Aorta (tissue), 5 donors: ENCODE measurements at places on chromosomes 16 and 17. TPM values are rescaled to one million over a fixed set of nuclear protein-coding genes. Genes with fewer than 3 reads are reported as not detected.

- no peak overlapping the region for H3K27ac ChIP-seq
Observed at GRCh38 chr17:82527898-82528297, 8.4 kb downstream of the FOXK2 start.

DNA sequence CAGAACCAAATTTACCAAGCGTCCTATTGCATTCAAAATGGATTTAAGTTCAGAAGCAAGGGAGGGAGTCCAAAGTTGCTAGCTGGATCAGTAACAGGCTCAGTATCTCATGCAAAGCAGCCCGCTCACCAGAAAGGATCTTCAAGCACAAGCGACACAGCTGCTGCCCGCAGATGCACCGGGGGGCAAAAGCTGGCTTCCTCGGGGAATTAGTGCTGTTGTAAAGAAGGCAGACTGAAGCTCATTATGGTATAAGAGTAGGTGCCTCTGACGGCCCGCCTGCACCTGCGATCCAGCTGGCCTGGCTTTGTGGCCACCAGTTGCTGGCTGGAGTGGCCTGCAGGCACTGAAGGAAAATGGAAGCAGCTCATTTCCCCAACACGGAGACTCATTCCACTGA is 128.4 kb upstream of the RCVRN start:
- H3K4me3 ChIP-seq: no peak overlapping the region
- no peak overlapping the region for H3K27ac ChIP-seq

Gene GP1BA
- total RNA-seq: not detected

- H3K27ac ChIP-seq: no peak overlapping the region
- no peaks in the 10 kb centered on the region for H3K27me3 ChIP-seq
- no peaks in the 10 kb centered on the region for H3K4me1 ChIP-seq
- no peaks in the 10 kb centered on the region for H3K36me3 ChIP-seq
- DNase-seq: no peak
Observed at GRCh38 chr17:69508814-69509213, 94.3 kb downstream of the MAP2K6 start.

Gene P4HB
- total RNA-seq: 436 TPM

GRCh38 chr16:81940781-81941560 is 70.3 kb downstream of the SDR42E1 start:
- H3K4me1 ChIP-seq: no peaks in the 10 kb centered on the region
- H3K36me3 ChIP-seq: no peaks in the 10 kb centered on the region
- H3K27me3 ChIP-seq: no peaks in the 10 kb centered on the region
- no peak overlapping the region for H3K4me3 ChIP-seq
- no peak for DNase-seq

GRCh38 chr17:66466106-66466820 is 163.8 kb downstream of the PRKCA start:
- no peaks in the 10 kb centered on the region for H3K36me3 ChIP-seq
- DNase-seq: no peak
- no peak overlapping the region for H3K27ac ChIP-seq
- no peaks in the 10 kb centered on the region for H3K27me3 ChIP-seq

Gene TBX2
- total RNA-seq: 42.6 TPM
